Stimulated activated naive CD4-positive, alpha-beta T cell treated with Interleukin-2 at 50 U/mL for 16 hours (primary cell): ENCODE measurements at places on chromosomes 7 and 10.

GRCh38 chr7:123782071-123782798 lies 33.4 kb upstream of the WASL start:
- DNase-seq, result no peak

- DNase-seq, result no peak
These were observed 332.7 kb upstream of the CELF2 start for GRCh38 chr10:10684972-10685371.

DNA sequence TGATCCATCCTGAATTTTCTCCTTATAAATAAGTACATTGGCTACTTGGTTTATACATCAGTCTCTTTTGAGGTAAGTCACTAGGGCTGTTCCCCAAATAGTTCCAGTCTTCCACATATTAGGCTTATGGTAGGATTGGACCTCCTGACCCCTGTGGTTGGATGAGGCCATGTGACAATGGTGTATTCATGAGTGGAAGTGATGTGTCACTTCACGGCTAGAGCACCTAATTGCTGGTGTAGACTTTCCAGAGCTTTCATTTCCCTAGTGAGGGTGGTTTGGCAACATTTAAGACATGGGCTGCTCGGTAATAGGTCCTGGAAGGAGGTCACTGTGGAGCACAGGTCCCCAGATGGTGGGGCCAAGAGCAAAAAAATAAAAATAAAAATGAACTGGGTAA lies 141.2 kb upstream of the ABCB5 start:
- DNase-seq, result no peak

- DNase-seq, result no peak
These were observed 35.8 kb downstream of the CRCP start for GRCh38 chr7:66150471-66150870.

DNA sequence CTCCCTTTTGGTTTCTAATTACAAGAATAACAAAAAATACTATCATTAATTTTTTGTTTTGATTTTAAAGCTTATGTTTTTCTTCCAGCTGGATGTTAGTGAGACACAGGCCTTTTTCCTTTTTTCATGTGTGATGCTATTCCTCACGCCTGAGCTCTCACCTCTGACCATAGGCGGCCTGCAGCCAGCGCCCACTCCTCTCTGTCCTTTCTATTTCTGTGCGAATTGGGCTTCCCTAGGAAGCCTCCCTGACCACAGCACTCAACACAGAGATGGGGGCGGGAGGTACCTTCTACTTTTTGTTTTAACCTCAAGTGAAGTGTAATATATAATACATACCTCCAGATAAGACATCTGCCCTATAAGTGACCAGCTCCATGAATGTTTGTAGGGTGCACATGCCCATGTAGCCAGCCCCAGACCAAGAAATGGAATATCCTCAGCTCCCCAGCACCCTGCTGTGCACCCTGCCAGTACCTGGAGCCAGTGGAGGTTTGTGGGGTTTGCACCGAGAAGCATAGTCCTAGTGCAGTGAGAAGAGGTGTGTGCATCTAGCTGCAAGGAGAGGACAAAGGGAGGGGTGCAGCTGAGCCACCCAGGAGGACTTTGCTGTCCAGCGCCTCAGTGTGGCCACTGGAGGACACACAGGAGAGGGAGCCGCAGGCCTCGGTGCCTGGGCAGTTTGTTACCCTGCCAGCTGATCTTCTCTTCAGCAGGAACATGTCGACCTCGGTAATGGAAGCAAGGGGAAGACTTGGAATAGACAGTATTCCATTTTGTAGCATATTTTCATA lies 38.5 kb downstream of the BNIP3 start:
- no peak for DNase-seq

- DNase-seq, result no peak
These were observed 3.6 kb downstream of the WDR86 start for GRCh38 chr7:151406051-151406875.

DNA sequence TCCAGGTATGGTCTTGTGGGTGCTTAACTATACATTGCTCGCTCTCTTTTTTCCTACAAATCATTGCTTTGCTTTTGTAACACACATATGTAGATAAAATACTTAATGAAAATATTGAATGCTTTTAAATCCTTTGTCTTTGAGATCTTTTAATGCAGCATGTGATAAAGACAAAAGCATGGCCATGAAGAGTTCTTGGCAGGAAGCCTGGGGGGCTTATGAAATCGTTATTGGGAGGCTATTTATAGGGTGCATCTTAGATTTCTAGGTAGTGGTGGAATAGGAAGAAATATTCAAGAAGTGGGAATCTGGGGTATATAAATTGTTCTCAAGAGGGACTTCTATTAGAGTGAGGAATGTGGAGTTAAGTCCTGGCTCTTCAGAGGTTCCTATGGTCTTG lies 21.9 kb downstream of the UBE2D1 start:
- DNase-seq, result no peak

DNA sequence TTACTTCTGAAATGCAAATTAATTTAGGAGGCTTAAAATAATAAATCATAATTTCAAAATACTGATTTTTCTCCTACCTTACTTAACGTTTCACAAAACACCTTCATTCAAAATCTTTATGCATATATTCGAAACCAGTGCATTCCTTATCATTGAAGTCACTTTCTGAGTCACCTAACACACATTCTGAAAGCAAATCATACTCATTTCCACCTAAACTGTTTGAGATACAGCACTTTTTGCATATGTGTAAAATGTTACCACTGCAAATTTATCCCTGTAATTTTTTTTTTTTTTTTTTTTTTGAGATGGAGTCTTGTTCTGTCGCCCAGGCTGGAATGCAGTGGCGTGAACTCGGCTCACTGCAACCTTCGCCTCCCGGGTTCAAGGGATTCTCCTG lies 15.7 kb downstream of the PPP3CB start:
- DNase-seq, result no peak

DNA sequence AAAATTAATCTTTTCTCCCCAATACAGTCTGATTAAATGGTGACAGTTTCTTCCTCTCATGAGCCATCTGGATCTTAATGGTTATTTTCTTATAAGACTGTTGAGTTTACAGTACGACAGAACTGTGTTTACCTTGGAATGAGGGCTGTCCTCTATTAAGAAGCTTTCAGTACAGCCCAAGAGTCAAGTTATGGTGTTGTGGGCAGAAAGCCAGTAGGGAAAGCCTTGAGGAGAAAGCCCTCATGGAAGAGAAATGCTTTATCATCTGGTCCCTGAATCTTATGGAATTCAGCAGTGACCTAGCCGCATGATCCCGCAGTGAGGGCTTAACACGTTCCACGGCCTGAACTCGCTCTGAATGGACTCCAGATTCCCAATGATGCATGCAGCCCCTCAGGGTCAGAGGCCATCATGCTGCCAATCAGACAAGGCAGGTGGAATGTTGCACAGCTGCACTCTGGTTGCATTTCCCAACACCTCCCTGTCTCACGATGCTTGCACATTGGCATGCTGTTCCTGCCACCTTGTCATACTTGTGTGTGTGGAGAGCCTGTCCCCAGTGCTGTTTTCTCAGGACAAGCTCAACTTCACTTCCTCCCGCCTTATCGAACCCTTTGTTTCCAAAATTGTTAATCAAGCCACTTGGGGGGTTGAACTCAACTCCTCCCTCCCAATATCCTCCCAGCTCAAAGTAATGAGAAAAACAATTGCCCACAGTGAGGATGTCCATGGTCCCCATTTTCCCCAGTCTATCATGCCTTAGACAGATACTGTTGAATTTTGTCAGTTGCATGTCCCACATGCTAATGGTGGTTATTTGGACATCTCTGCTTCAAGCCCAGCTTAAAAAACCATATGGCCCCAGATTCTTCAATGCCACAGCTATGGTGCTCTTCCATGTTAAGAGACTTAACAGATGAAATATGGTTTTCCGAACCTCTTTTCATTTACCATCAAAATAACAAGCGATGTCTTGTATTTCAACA lies 211.1 kb upstream of the TCF7L2 start:
- no peak for DNase-seq

DNA sequence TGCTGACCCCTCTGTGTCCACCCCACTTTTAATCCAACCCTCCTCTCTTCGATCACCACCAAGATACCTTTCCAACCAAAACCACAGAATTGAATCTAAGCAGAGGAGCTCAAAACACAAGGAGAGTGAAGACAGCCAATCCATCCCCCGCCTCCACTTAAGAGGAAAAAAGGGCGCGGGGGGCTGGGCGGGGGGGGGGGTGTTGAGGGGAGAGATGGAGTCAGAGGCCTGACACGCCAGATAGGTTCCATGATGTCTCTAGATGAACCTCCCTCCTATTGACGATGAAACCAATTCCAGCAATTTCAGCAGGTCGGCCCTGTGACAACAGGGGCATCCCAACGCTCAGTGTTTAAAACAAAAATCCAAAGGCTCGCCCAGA lies 1.3 kb downstream of the SORBS1 start:
- DNase-seq, result no peak

DNA sequence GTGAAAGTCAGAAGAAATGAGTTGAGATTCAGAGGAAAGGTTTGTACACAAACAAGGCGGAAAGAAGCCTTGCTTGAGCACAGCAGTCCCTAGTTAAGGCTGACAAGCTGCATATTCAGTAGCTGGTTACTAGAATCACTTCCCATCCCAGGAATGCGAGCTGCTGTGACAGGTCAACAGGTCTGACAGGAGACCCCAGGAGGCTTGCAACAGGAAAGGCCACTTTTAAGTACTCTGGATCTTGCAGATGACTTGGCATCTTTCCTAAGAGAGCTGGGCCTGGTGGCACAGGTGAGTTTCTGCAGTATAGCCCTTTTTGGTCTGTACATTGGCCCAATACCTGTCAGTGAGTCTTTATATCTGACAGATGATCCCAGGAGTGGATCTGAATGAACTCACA lies 35.7 kb upstream of the UNC5B start:
- DNase-seq, result no peak

- DNase-seq, result no peak
These were observed 221.5 kb downstream of the MBL2 start for GRCh38 chr10:52551046-52551445.

GRCh38 chr10:48770561-48771089 lies 86.0 kb downstream of the WDFY4 start:
- no peak for DNase-seq

DNA sequence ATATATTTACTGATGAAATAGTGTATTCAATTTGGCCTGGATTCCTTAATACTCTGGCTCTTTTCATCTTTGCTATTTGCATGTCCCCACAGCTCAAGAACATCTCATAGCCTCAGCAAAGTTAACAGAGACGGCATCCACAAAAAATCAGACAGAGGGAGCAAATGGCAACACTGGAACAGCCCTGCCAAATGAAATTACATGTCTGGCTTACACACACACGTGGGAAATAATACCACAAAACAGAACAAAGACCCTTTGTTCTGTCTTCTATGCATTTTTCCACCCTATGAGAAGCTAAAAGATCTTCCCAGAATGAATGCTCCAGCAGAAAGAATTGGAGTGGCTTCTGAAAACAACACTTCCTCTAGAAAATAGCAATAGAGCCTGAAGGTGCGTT lies 139.5 kb downstream of the ALOX5 start:
- no peak for DNase-seq

DNA sequence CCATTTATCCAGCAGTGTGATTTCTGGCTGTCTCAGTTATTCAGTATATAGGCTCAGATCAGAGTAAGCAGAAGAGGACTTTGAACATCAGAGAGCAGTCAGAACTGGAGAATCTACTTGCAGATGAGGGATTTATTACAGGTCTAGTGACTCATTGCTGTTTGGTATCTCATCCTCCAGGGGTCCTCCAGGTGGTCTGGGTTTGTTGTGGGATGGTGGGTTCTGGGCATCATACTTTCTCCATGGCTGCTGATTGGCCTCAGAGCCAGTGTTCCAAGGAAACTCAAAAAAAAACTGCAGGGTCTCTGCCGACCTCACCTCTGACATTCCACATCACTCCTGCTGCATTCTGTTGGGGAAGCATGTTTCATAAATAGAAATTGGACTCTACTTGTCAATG lies 214.8 kb downstream of the CNTNAP2 start:
- no peak for DNase-seq

- DNase-seq, result peak; percentile 35
These were observed 118.3 kb downstream of the CCDC71L start for GRCh38 chr7:106542550-106543220.

DNA sequence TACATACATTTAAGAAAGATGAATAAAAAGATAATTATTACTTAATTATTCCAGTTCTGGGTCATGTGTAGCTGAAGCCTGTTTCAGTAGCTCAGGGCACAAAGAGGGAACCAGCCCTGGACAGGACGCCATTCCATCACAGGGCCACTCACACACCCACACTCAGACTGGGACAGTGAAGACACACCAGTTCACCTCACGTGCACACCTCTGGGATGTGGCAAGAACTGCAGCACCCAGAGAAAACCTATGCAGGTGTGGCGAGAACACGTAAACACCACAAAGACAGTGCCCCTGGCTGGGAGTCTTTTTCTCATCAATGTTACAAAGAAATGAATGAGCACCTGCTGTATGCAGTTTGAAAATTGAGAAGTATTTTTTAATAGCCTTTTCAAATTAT lies 1.6 kb upstream of the IDI1 start:
- peak; percentile 33 for DNase-seq

DNA sequence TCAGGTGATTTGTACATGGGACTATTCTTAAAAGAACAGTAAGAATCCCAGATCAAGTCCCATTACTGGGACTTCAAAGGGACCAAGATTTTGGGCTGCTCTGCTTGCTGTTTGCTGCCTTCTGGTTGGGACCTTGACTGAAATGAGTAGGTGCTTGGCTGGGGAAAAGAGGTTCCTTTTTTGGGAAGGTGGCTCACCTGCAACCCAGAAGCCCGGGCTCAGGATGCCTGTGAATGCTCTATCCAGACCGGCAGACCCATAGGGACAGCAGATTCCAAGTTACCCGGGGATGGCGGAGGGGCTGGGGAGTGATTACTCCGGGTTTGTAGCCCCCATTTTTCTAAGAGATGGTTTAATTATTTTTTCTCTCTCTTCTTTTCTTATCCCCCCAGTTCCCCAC lies 104.0 kb downstream of the CPXM2 start:
- DNase-seq, result no peak

- DNase-seq, result no peak
These were observed 6.3 kb downstream of the RAPGEF5 start for GRCh38 chr7:22350466-22351328.

DNA sequence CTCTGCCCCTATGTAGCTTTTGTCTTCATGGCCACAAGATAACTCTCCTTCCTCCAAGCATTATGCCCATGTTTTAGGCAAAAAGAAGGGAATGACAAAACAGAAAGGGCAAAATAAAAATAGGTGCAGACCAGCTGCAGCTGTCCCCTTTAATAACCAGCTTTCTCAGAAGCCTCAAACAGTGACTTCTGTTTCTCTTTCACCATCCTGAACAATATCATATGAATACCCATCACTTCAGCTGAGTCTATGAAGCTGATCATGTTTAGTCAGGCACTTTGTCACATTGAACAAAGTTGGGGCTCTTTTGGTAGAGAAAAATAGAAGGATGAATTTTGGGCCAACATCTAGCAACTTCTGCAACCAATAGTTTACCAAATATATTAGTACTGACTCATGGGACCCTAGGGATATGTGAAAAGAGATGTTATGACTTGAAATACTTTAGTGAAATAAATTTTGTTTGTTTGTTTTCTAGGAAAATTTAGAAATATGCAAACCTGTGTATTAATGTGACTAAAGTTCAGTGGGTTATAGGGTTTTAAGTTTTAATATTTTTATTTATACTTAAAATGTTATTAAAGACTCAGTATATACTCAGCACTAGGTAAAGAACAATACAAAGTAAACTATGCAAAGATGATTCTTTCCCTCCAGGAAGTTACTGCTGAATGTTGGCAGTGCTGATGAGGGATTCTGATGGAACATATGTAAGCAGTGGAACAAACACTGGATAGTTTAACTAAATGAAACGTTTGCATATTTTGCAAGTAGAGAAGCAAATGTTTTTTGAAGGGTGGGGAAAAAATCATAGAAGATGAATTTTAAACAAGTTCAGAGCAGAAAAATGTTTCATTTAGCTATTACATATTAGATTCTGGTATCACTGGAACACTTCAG lies 133.7 kb downstream of the FOXP2 start:
- DNase-seq, result no peak
